Occipital lobe (tissue), 3 donors: ENCODE measurements at places on chromosomes 1 and 21. TPM values are rescaled to one million over a fixed set of nuclear protein-coding genes. Genes with fewer than 3 reads are reported as not detected.

Gene HSPB7
- total RNA-seq = not detected

GRCh38 chr1:155873860-155874259 lies 14.5 kb downstream of the SYT11 start:
- DNase-seq = peak; percentile 8

GRCh38 chr21:34606051-34606450 lies 8.9 kb downstream of the RCAN1 start:
- no peak for DNase-seq

DNA sequence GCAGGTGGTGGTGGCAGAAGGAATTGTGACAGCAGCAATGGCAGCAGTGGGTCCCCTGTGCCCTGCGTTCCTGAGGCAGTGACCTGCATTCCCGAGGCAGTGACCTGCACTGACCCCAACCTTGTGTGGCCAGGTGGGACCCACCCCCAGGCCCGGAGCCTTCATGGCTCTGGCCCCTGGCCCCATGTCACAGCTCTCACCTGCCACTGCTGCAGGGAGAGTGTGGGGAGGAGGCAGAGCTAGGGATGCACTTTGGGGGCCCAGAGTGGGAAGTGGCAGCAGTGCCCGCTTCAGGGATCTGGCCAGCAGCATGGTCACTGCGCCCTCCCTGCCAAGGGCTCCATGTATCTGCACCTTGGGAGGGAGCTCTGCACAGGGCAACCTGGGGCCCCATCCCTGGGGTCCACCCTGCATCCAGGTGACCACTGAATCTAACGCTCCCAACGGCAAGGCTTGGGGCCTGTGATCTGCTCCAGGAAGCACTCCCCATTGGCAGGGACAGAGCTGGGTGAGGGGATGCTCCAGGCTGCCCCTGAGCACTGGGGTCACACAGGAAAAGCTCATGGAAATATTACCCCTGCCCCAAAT lies 618.6 kb downstream of the RWDD3 start:
- DNase-seq = no peak

Gene MARCKSL1
- 356 TPM for total RNA-seq
